AG04449 (cell line): ENCODE measurements at places on chromosomes 6 and 20.

GRCh38 chr20:10360878-10361277, 73.1 kb downstream of the MKKS start:
- DNase-seq, result no peak

DNA sequence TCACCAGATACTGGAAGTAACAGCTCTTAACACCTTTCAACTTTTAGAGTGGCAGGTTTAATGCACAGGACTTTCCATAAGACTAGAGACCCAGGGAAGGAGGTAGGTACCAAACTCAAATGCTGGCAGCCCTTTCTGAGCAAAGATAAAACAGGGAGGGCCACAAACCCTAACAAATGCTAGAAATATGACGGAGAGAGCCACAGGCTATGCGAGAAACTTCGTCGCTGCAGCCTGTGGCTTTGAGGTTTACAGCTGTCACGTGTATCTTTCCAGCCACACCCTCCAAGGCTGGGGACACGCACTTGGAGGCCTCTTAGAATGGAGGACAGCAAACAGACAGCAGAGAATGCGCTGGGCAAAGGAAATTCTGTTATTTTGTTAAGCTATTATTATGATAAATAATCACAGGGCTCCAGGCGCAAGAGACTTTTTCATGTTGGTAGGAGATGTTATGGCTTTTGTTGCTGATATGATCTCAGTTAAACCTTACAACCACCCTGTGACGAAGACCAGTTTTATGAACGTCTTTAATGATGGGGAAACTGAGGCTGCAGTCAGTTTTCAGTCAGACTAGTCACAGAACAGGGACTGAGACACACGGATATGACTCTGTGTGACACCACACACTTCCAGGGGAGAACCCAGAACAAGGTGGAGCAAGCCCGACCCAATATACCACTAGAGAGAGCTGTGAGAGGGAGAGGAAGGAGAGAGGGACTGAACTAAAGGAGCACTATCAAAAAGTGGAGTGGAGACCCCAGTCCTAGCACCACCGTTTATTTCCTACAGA, 2.0 kb downstream of the TRAM2 start:
- DNase-seq, result no peak

GRCh38 chr6:90351696-90352095, 55.1 kb upstream of the BACH2 start:
- no peak for DNase-seq

DNA sequence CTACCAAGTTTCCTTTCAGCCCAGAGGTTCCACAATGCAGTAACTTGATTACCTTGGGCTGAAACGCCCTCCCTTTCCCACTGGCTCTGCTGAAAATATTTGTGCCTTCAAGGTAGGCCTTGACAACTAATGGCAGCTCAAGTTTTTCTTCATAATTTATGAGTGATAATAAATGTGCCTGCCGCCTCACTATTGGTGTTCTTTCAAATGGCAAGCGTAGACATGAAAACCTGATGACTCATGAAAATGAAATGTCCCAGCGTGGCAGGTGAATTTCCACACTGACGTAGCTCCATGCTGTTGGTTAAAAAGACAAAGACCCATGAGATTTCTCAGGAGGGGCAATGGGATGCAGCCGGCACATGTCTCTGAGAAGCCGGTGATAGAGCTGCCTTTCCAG, 107.2 kb upstream of the GGTLC1 start:
- no peak for DNase-seq

DNA sequence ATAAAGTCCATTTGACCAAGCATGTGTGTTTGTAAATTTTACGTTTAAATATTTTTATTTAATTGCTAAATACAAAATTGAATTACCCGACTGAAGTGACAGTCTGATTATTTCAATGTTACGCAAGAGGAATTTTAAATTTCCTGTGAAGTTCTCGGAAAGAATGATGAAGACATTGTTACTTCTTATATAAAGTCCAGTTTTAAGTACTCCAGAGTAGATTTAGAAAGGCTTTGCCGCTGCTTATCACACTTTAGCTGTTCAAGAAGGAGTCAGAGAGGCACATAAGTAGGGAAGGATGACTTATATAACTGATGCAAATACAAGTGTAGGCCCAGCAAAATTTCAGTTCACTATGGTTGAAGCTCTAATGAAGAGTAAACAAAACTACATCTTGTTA, 265.1 kb upstream of the CITED2 start:
- DNase-seq, result no peak

DNA sequence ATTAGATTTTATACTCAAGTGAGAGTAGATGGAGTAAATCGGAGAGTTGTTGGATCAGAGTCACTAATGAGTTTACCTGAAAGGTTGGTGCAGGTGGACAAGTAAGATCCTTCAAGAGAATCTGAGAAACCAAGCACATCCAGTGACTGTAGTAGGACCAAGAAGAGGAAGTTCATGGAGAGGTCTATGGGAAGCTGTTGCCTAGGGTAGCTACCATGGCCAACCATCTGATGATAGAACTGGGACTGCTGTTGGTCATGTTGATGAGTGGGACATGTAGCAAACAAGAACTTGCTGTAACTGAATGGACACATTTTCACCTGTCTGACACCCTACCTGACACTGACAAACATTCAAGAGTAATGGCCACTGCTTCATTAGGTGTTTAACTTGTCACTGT, 11.3 kb upstream of the ADGB start:
- no peak for DNase-seq

DNA sequence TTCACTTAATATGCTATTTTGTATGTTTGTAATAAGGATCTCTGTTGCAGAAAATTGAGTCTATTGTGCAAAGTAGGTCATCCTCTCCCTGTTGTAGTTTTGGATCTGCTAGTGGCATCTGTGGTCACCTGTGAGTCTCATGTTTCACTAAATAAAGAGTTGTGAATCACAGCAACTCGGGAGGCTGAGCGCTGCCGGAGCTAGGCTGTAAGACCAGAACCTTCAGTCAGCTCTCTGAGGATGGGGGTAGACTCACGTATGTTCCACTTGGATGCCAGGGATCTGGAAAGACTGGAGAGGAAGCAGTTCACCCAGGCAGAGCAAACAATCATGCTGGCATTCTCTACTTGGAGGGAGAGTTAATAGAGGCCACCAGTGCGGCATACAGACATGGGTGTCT, 187.3 kb upstream of the FOXA2 start:
- DNase-seq, result no peak

DNA sequence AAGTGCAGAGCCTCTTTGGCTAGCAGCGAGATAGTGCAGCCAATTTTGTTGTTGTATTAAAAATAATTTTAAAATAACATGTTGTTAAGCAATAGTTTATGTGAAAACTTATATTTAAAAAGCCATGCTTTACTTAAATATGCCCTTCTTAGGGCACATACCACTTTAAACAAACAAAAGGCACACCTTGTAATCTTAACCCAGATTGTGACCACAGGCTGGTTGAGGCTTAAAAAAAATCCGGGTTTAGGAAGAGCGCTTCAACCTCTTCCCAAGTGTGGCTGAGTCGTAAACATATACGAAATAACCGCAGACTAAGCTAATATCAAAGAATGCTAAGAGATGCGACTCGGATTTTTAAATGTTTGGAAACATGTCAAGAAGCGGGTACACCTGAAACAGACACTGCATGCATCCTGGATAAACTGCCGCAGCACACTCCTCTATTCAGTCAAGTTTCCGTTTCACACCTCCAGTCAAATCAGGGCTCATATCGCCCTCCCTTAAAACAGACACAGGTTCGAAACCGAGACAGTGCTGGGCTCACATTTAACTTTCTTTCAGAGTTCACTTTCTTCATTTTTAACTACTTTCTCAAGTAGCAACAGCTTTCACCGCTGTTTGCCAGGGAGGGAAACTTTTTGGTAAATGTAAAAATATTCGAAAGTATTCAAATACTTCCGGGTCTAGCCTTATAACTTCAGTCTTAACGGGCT, 1.5 kb downstream of the DEK start:
- DNase-seq, result no peak

- no peak for DNase-seq
Observed at GRCh38 chr6:1113916-1114540, 197.9 kb upstream of the FOXQ1 start.

DNA sequence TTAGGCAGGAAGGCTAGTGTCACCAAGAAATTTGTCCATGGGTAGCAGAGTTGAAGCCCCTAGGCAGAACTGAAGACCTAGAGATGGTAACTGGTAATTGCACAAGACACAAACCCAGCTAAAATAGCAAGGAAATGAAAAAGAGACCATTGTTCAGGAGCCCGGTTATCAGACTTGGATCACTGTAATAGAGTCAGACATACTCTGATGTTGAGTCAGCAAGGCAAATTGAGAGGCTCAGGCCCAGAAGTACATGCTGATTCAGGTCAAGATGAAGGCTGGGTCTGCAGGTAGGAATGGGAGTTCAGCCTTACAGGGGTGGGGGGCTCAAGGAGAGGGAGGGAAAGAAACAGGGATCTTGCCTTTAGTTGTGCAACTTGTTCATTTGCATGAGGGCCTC, 6.5 kb upstream of the TMEM242 start:
- no peak for DNase-seq

DNA sequence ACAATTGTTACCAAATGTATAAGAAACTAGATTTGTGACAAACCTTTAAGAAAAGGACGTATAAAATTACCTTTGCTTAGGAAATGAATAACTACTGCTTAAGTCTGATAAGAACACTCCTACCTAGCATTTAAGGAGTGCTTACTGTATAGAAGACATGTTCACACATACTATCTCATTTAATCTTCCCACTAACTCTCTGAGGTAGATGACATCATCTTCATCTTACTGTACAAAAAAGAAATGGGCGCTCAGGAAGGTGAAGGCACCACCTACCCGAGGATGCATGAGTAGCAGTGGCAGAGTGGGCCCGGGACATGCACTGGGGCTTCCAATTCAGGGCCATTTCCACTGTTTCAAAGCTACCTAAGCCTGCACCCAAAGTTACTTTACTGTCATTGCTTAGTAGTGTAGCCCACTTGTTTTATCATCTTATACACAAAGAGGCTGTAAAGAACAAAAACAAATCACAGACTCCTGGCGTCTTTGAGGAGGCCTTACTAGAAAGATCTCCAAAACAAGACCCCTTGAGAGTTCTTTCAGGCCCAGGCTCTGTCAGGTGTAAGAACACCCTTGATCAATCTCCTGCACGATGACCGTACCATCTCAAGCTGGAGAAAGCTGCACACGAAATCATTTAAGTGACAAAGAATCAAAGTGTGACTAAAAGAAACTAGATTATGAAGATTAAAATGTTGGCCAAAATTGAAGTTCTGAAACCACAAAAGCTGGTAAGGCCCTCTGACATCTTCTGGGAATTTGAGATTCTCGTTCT, 128.0 kb downstream of the INSM1 start:
- no peak for DNase-seq

GRCh38 chr6:115765966-115766365, 294.7 kb downstream of the FRK start:
- DNase-seq, result no peak

DNA sequence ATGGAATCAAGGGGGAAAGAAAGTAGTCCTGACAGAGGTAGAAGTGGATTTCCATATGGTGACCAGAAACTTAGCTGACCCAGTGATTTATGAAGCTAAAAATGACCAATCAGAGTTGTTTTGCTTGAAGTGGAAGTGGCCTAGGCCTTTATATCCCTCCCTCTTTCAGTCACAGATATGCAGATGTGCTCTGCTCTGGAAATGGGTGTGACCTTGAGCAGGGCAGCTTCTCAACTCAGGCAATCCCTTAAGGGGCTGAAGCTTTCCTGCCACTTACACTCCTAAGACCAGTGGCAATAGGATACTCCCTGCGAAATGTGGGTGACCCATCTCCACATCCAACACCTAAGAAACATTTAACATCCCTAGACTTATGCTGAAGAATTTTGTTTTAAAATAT, 256.6 kb downstream of the EYS start:
- no peak for DNase-seq

GRCh38 chr6:53301801-53302537, 46.8 kb downstream of the ELOVL5 start:
- DNase-seq, result no peak

- DNase-seq, result no peak
Observed at GRCh38 chr6:88365656-88366055, 199.5 kb upstream of the CNR1 start.

- peak; percentile 10 for DNase-seq
Observed at GRCh38 chr6:41257369-41258195, 28.9 kb downstream of the TREM1 start.

- DNase-seq, result no peak
Observed at GRCh38 chr6:89385156-89385667, 26.9 kb downstream of the RRAGD start.

- no peak for DNase-seq
Observed at GRCh38 chr6:90483116-90483839, 103.6 kb downstream of the MAP3K7 start.

DNA sequence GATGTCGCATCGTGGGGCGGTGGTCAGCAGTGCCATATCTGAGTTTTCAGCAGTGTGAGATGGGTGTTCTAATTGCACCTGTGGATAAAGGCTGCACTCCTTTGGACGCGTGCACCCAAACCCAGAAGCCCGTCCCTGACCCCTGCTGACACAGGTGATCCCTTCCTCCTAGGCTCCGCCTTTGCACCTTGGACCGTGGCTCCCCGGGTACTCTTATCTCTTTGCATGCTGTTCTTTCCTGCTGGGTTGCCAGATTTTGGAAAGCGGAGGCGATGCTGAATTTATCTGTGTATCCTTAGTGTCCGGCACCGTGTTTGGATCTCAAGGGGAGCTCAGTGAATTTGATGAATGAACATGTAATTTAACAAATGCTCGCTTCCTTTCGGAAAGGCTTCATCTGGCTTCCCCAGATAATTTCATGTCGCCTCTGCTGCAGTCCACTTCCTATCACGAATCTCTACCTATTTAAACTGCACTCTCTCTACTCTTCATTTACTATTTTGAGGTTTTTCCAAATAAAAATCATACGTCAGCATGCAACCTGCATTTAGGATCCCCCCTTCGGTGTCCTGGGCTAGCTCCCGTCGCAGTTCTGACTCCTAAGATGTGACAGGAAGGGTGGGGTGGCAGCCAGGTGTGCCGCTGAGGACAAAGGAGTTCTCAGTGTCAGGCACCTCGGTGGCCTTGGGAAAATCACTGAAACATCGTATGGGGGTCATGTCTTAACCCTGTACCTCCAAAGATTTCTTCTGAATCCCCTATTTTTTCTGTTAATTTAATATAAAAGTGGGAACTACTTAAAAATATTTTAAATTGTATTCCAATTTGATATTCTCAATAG, 753 bp upstream of the PERP start:
- DNase-seq, result no peak

DNA sequence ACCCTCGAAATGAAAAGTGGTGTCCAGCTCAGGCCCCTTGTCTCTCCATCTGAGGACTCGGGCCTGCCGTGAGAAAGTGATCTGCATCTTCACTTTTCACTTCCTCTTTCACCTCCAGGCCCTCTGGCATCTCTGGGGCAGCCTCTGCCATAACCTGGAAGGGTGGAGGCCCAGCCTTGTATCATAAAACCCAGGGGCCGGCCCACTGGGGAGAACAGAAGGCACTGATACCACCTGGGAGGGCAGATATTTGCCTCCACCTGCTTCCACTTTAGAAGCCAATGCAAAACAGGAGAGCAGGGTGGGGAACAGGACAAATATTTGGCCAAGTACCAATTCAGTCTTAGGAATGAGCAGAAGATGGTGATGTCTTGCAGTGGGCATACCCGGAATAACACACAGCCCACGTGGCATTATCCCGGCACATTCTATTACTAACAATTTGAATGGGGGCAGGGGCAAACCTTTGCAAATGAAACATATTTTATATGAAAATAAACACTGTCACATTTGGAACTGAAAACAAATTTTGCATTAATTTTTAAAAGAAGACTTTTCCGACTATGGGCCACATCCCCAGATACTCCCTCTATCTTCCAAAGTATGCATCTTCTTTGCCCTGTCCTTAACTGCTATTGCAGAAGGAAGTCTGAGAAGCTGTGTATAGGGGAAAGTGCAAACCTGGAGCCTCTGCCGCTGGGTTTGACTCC, 69.2 kb upstream of the TBC1D7 start:
- DNase-seq, result no peak

- DNase-seq, result no peak
Observed at GRCh38 chr6:110355022-110355421, 3.1 kb downstream of the METTL24 start.
